ENCODE measurements at places on chromosomes 1 and 21.

- DNase-seq = no peak
These were observed 113.5 kb upstream of the COL6A1 start for GRCh38 chr21:45868086-45868485.

DNA sequence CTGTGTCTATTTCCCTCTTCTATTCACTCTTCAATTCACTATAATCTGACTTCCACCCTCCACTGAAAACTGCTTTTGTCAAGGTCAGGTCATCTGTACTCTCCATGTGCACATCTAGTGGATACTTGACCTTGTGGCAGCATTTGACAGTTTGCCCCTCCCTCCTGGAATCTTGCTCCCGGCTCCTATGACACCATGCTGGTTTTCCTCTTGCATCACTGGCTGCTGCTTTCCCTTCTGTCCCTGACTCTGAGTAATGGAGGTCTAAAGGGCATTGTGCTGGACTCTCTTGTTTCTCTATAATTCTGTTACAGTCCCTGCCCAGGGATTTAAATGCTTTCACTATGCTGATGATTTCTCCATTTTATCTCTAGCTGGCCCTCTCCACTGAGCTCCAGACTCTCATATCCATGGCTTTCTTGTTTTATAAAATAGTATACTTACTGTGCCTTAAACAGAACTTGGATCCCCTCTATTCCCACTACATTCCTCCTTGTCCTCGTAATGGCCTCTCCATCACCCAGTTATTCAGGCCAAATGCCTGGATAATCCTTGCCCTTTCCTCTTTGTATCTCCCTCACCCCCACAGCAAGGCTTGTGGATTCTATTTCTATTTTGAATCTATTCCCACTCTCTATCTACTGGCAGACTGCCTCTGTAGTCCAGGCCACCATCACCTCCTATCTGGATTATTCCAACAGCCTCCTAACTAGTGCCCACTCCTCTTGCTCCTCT lies 36.8 kb upstream of the PODN start:
- no peak for DNase-seq

DNA sequence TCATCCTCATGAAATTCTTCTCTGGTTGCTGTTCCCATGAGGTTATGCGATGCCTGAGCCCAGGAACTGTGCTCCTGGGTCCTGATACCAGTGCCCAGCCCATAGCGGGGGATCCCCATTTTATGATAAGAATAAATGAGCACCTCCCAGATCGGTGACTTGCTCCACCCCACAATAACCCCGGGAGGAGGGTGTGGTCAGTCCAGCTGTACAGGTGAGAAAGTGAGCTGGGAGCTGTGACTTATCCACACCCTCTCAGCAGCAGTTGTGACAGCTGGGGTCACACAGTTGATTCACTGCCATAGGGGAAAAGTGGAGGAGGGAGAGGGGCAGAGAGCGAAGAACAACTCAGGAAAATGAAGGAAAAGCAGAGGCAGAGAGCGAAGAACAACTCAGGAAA lies 33.4 kb downstream of the OR2G3 start:
- no peak for DNase-seq

GRCh38 chr21:31618696-31619430 lies 40.6 kb upstream of the SOD1 start:
- no peak for DNase-seq

- DNase-seq = peak; percentile 75
These were observed 2.5 kb upstream of the CERS2 start for GRCh38 chr1:150976879-150977694.

- no peak for DNase-seq
These were observed 28.4 kb downstream of the TOMM20 start for GRCh38 chr1:235100194-235100772.

Measured in activated naive CD4-positive, alpha-beta T cell treated with Interleukin-2 at 50 U/mL for 16 hours (primary cell).